ENCODE measurements at places on chromosomes 11 and 22.

DNA sequence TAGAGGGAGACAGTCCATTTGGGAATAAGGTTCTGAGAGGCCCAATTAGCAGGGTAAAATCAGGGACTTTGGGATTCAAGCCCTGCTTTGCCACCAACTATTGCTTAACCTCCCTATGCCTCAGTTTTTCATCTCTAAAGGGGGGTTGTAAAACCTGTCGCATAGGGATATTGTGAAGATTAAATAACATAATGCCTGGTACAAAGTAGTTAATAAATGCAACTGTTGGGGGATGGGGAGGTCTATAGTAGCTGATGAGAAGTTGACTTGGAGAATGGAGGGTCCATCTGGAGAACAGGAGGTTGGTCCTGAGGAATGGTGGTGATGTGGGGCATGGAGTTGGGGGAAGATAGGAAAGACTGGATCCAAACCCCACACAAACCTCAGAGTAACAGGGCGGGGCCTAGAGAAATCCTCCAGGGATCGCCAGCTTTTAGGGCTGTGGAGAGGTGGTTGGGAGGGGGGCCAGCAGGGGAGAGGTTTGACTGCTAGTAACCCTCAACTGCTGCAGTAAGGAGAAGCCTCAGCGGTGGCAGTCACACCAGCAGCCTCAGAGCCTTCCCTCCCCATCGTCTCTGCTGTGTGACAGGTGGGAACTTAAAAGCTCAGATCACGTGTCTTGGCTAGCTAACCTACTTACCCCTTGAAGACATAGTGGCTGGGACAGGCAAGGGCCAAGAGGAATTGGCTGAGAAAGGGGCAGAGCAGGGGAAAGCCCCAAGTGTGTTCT is 1.1 kb upstream of the ABCG4 start:
- no peak for DNase-seq

GRCh38 chr11:117059611-117060148 is 38.5 kb downstream of the SIK3 start:
- no peak for DNase-seq

GRCh38 chr11:126607374-126607773 is 251.9 kb downstream of the ST3GAL4 start:
- DNase-seq: no peak

DNA sequence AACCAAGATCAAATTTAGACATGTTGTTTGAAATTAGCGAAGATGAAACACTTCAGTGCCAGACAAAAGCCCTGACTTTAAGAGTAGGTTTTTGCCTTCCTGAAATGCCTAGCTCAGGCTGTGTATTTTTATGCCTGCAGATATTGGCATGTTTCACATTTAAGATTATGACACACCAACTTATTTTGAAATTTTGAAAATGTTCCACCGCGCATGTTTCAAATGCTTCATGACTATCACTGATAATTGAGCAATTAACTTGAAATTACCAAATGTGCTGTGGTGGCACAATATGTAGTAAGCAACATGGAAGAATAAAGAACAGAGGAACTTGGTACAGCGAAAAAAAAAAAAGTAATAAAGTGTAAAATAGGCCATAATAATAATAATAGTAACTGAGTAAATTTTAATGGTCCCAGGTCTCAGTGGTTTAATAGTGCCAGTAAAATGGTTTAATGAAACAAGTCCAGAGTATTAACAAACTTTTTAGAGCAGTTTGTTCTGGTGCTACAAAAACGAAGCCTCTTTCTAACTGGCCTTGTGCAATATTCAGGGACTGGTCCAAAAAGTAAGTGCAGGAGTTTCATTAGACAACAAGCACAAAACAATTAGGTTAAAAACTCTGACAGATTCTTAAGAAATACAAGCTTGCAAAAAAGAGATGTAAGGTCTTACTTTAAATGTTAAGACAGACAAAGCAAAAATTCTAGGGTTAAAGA is 112.5 kb upstream of the SOX6 start:
- DNase-seq: no peak

- DNase-seq: no peak
These were observed 55.5 kb downstream of the PAK1 start for GRCh38 chr11:77418155-77418970.

DNA sequence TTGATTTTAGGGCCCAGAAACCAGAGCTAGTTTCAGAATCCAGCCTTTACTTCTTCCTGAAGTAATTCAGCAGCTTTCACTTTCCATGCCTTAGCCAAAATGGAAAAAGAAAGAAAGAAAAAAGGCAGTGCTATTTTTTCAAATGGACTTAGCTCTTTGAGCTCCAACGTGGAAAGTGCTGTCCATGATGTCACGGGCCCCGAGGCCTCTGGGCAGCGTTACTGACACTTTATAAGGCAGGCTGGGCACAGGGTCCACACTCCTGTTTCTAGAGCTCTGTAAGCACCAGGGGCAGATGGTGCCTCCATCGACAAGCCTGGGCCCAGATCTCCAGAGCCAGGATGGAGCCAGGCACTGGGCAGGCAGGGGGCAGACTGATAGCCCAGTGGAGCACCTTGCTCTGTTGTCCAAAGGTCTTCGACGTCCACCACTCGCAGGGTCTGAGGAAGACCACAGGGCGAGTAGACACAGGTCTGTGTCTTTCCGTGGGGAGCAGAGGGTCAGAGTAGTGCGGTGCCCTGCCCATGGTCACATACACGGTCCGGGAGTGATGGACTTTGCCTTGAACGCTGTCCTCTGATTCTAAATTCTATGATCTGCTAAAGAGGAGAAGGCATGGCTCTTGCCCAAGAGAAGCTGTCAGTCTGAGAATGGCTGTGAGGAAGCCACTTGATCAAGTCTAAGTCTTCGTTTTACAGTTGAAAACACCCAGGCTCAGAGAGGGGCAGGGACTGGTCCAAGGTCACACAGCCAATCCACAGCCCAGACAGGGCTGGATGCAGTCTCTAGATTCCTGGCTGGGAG is 22.0 kb upstream of the WNT11 start:
- DNase-seq: no peak

- no peak for DNase-seq
These were observed 65.1 kb upstream of the LRRC55 start for GRCh38 chr11:57116654-57117053.

- no peak for DNase-seq
These were observed 32.6 kb downstream of the RCOR2 start for GRCh38 chr11:63884196-63884932.

GRCh38 chr22:49657275-49657973 is 170.2 kb downstream of the BRD1 start:
- peak; percentile 66 for DNase-seq

DNA sequence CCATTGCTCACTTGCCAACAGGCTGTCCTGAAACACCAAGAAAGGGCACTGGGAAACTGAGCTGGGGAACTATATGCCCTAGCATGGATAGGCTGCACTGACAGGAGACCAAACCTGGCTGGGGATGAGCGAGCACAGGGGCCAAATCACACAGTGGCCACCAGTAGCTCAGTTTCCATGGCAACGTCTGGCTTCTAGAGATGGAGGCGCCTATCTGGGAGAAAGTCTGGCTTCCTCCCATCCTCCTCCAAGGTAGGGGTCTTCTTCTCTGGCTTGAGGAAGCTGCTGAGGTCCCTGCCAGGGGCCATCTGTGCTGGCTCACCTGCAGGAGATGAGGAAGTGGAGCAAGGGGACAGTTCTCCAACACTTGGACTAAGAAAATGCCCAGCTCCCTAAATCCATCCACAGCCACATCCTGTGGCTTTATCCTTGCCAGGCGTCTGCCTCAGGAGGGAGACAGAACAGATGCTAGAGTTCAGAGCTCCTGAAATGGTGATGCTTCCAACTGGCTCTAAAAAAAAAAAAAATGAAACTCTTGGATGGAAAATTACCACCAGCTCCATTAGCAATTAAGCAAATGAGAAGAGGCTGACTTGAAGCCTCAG is 48.3 kb downstream of the SYT13 start:
- DNase-seq: no peak

DNA sequence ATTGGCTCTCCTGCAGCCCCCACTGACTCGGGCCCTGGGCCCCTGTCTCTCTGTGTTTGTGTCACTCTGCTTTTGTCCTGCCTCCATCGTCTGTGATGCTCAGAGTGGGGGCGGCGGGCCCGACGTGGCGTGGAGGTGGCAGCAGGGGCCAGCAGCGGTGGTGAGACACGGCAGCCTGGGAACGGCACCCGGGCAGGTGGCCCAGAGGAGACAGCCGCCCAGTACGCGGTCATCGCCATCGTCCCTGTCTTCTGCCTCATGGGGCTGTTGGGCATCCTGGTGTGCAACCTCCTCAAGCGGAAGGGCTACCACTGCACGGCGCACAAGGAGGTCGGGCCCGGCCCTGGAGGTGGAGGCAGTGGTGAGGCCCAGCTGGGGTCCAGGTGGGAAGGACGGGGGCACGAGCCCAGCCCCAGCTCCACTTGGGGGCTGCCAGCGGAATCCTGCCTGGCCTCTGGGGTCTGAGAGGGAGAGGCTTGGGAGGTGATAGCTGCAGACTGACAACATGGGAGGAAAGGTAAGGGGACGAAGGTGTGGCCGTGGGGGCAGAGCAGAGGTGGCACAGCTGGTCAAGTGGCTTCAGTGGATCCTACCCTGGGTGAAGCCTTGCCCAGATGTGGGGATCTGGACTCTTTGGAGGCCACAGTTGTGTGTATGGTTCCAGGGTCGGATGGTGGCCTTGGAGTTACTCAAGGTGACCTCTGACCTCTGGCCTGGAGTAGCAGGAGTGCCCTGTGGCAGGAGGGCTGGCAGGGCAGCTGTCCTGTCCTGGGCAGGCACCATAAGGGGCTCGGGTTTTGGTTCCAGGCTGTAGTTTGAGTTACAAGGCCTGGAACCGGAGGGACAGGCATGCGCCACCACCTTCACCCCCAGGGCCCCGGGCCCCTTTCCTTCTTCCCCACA is 16.2 kb downstream of the RELT start:
- DNase-seq: no peak

- DNase-seq: no peak
These were observed 828.1 kb upstream of the FAT3 start for GRCh38 chr11:91396236-91397133.

GRCh38 chr11:73652046-73652730 is 5.8 kb downstream of the PLEKHB1 start:
- no peak for DNase-seq

DNA sequence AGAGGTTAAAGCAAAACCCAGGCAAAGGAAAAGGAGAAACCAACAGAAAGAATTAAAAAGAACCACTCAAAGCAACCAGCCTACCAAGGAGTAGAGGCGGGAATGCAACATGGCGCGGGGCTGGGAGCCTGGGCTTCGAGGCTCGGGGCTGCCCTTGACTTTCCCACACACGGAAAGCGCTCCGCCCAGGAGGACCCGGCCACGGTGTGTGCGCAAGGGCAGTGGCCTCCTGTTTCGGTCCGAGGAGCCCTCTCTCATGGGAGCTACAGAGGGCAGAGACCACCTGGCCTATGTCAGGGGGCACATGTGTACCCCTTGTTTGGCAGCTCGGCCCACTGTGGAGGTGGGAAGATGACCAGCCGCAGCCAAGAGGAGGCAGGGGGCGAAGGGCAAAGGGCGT is 55.9 kb downstream of the APOL1 start:
- no peak for DNase-seq

GRCh38 chr11:17718510-17718962 is 835 bp upstream of the MYOD1 start:
- DNase-seq: no peak

- DNase-seq: no peak
These were observed 155.3 kb downstream of the TBC1D22A start for GRCh38 chr22:46917771-46918101.

DNA sequence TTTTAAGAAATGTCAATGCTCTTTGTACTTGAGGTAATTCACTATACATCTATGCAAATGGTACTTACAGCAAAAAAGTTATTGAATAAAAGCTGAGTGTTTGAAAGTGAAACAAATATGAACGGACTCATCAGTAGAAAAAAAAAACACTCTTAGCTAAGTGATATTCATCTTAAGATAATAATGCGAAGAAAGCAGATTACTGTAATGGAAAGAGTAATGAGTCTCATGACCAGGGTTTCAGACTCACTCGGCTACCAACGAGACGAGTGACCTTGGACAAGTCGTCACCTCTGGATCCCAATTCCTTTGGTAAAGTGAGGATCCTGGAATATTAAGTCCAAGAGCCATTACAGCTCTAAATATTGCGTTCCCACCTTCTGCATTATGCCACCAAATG is 57.0 kb downstream of the PACSIN2 start:
- no peak for DNase-seq

DNA sequence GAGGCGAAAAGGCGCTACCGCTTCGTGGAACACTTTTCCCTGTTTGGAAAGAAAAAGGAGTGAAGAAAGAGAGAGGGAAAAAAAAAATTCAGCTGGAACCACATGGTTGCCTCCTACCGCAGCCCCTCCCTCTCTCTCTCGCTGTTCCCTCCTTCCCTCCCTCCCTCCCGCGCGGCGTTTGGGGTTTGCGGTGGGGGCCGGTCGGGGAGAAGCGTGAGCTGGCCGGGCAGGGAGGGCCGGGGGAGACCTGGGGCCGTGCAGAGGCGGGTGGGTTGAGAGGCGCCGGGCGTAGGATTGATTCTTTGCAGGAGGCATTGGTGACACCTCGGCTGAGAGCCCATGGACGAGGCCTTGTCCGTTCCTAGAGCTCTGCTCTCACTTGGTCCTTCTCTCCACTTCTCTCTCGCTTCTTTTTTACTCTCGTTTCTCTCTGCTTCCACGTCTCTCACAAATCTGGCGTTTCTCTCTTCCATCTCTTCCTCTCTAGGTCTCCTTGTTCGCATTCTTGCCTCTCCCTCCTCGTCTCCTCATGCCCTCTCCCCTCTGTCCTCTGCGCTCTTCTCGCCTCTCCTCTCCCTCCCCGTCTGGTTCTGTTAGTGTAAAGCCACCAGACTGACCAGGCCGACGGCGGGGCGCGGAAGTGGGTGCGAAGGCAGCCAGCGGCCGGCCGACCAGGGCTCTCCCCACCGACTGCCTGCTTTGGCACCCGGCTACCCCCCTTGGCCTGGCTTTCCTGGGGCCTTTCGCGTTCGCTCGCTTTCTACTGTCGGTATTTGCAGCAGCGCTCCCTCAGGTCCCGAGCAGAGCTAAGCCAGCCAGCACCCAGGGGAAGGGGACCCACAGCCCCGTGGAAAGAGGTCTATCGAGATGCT is at the start of gene CLMP:
TSS of gene CLMP (minus strand) at position 61 of the 872 bp plus-strand sequence. CDS start 308 bp downstream, outside the sequence.
- no peak for DNase-seq

All from stimulated activated CD4-positive, alpha-beta T cell treated with anti-CD3 and anti-CD28 coated beads, Interleukin-1b, Interleukin-23, amount 100 ng/mL, for 4 hours (primary cell).